ENCODE measurements at places on chromosomes 7 and 10. TPM values are rescaled to one million over a fixed set of nuclear protein-coding genes. Genes with fewer than 3 reads are reported as not detected.
A peak's percentile ranks its signal among the peaks of the same experiment; 100 is the strongest.

Gene UCN3
- 0.19 TPM for total RNA-seq

Gene PRSS2
- 1.8 TPM for total RNA-seq

Gene SH3PXD2A
- total RNA-seq = 3.8 TPM

Gene FAM131B
- 0.47 TPM for total RNA-seq

Gene MUC3A
- total RNA-seq = 1.4 TPM

Gene APBB1IP
- total RNA-seq = 46.2 TPM

Gene SLC26A3
- 0.09 TPM for total RNA-seq

Gene DYNC1I1
- total RNA-seq = 2.5 TPM

Gene MUC12
- total RNA-seq = 0.57 TPM

Gene PON3
- 3.2 TPM for total RNA-seq

Gene EN2
- under 0.01 TPM for total RNA-seq

Gene SRRM3
- 0.05 TPM for total RNA-seq

Gene OPN1SW
- not detected for total RNA-seq

Gene STEAP4
- 0.38 TPM for total RNA-seq

Gene AQP1
- 18.4 TPM for total RNA-seq

Gene SPDYE9
- not detected for total RNA-seq

GRCh38 chr7:131501930-131502685 lies 54.3 kb downstream of the PODXL start:
- no peak for DNase-seq
- H3K4me3 ChIP-seq = no peak overlapping the region
- peaks cover 11% of the 10 kb centered on the region for H3K36me3 ChIP-seq
- no peaks in the 10 kb centered on the region for H3K27me3 ChIP-seq
- H3K4me1 ChIP-seq = no peaks in the 10 kb centered on the region
- H3K27ac ChIP-seq = no peak overlapping the region

- no peak overlapping the region for H3K27ac ChIP-seq
- no peak overlapping the region for H3K4me3 ChIP-seq
- H3K36me3 ChIP-seq = peaks cover 48% of the 10 kb centered on the region
- no peak for DNase-seq
- no peaks in the 10 kb centered on the region for H3K4me1 ChIP-seq
These were observed 134.4 kb downstream of the ZMIZ1 start for GRCh38 chr10:79203014-79203644.

DNA sequence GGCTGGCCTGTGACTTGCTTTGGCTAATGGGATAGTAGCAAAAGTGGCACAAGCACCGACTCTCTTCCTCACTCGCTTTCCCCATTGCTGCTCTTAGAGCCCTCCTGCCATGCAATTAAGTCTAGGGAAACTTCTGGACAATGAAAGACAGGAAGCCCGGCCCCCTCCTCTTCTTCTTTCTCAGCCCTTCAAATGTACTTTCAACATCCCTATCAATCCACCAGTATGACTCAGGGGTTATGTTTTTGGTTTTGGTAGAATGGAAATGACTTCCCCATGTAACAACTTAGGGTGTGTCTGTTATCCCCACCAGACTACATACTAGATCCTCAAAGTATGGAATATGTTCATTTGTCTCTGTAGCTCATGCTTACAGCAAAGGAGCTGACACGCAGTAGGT lies 139.0 kb upstream of the GDF10 start:
- no peak overlapping the region for H3K4me3 ChIP-seq
- no peaks in the 10 kb centered on the region for H3K36me3 ChIP-seq
- DNase-seq = no peak
- H3K27ac ChIP-seq = no peak overlapping the region
- no peaks in the 10 kb centered on the region for H3K27me3 ChIP-seq

GRCh38 chr7:83072576-83073517 lies 89.8 kb downstream of the PCLO start:
- no peak overlapping the region for H3K27ac ChIP-seq
- no peaks in the 10 kb centered on the region for H3K36me3 ChIP-seq
- H3K4me3 ChIP-seq = no peak overlapping the region
- no peaks in the 10 kb centered on the region for H3K4me1 ChIP-seq
- DNase-seq = no peak
- no peaks in the 10 kb centered on the region for H3K27me3 ChIP-seq

- no peaks in the 10 kb centered on the region for H3K4me1 ChIP-seq
- H3K36me3 ChIP-seq = no peaks in the 10 kb centered on the region
- no peak overlapping the region for H3K4me3 ChIP-seq
- no peak overlapping the region for H3K27ac ChIP-seq
- H3K27me3 ChIP-seq = no peaks in the 10 kb centered on the region
These were observed 38.7 kb downstream of the A1CF start for GRCh38 chr10:50846753-50847152.

DNA sequence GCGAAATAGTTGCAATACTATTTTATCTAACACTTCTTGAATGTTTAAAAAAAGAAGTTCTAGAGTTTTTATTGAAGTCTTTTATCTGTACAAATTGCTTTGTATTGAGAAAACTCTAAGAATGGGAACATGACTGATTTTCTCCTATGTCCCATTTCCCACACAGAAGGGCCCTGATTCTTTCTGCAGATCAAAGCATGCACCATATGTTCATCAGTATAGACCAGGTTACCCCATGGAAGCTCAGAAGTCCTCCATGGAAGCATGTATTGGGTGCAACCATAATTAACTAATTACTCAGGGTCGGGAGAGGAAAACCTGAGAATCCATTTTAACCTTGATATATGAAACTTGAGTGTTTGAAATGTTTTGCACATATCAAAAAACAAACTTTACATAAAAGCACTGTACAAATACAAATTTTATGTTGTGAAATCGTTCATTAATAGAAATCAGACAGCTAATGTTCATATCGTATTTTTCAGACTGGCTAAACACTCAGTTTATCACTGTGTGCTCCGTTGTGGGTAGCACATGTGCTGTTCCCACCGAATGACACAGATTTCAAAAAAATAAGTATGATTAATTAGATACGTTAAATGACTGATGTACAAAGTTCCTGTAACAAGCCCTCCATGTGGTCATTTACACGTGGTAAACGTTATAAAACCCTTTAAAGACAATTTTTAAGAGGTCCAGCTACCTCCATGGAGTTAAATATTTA lies 71.5 kb downstream of the PTF1A start:
- DNase-seq = no peak
- no peaks in the 10 kb centered on the region for H3K4me1 ChIP-seq
- no peaks in the 10 kb centered on the region for H3K27me3 ChIP-seq
- no peak overlapping the region for H3K27ac ChIP-seq
- no peak overlapping the region for H3K4me3 ChIP-seq

DNA sequence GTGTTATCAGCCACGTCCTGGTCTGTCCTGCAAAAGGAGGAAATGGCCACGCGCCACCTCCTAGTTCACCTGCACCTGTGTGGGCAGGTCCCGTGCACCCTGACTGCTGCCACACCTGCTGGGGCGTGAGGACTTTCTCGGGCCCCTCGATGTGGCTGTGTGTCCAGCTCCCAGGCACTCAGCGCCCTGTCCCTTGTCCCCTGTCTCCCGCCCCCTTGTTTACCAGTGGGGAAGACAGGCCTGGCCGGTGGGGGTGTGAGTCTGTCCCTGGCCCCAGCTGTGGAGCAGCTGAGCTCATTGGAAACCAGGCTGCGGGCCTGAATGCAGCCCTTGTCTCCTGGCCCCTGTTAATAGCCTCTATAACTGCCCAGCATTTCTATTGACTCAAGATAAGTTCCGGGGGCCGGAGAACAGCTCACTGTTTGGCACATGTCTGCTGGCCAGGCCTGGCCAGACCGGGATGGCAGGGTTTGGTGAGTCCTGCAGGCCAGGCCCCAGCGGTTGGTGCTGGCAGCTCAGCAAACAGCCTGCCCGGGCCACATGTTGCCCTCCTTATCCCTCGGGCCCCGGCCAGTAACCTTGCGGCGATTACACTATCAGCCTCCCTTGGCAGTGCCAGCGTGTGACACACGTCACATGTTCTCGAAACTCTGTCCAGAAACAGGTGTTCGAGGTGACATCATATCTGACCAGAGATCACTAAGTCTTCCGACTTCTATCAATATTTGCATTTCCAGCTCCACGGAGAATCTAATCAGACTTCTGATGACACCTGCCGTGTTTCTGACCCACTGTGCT lies 52.1 kb downstream of the FOXL3 start:
- no peaks in the 10 kb centered on the region for H3K27me3 ChIP-seq
- no peak overlapping the region for H3K4me3 ChIP-seq
- H3K36me3 ChIP-seq = no peaks in the 10 kb centered on the region
- H3K4me1 ChIP-seq = peaks cover 4% of the 10 kb centered on the region
- DNase-seq = no peak

- peak overlapping the region; percentile 40 for H3K4me3 ChIP-seq
- no peaks in the 10 kb centered on the region for H3K27me3 ChIP-seq
- peak; percentile 54 for DNase-seq
- H3K27ac ChIP-seq = peak overlapping the region; percentile 53
- peaks cover 7% of the 10 kb centered on the region for H3K4me1 ChIP-seq
These were observed 35.3 kb downstream of the NET1 start for GRCh38 chr10:5447611-5448071.

DNA sequence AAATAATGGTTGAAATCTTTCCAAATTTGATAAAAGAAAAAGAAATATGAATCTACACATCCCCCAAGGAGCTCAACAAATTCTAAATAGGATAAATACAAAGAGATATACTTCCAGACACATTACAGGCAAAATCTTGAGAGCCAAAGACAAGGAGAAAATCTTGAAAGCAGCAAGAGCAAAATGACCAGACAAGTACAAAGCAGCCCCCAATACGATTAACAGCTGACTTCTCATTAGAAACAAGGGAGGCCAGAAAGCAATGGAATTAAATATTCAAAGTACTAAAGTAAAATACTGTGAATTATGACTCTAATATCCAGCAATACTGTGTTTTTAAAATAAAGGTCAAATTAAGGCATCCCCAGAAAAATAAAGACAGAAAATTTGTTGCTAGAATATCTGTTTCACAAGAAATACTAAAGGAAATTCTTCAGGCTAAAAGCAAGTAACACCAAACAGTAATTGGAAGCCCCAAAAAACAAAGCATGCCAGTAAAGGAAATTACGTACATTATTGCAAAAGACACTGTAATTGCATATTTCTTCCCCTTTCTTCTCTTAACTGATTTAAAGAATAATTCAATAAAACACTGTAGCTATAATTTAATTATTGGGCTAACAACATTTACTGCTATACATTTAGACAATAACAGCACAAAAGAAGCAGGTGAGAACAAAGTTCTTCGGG lies 36.4 kb downstream of the ZNF438 start:
- no peak for DNase-seq
- H3K27me3 ChIP-seq = no peaks in the 10 kb centered on the region
- H3K27ac ChIP-seq = no peak overlapping the region
- H3K4me3 ChIP-seq = no peak overlapping the region
- no peaks in the 10 kb centered on the region for H3K36me3 ChIP-seq

- no peaks in the 10 kb centered on the region for H3K36me3 ChIP-seq
- H3K27ac ChIP-seq = no peak overlapping the region
- H3K4me3 ChIP-seq = no peak overlapping the region
These were observed 300.0 kb upstream of the FZD8 start for GRCh38 chr10:35942057-35942456.

GRCh38 chr7:1494447-1494846 lies 9.7 kb downstream of the INTS1 start:
- peaks cover 87% of the 10 kb centered on the region for H3K36me3 ChIP-seq
- no peaks in the 10 kb centered on the region for H3K27me3 ChIP-seq
- no peaks in the 10 kb centered on the region for H3K4me1 ChIP-seq
- no peak overlapping the region for H3K27ac ChIP-seq
- no peak for DNase-seq
- H3K4me3 ChIP-seq = no peak overlapping the region

- H3K4me1 ChIP-seq = no peaks in the 10 kb centered on the region
- H3K27ac ChIP-seq = no peak overlapping the region
- H3K4me3 ChIP-seq = no peak overlapping the region
- no peaks in the 10 kb centered on the region for H3K36me3 ChIP-seq
These were observed 99.6 kb downstream of the DNAH11 start for GRCh38 chr7:21642422-21642821.

- no peak overlapping the region for H3K27ac ChIP-seq
- no peaks in the 10 kb centered on the region for H3K27me3 ChIP-seq
- H3K4me1 ChIP-seq = peaks cover 86% of the 10 kb centered on the region
- no peak for DNase-seq
- H3K36me3 ChIP-seq = peaks cover 63% of the 10 kb centered on the region
- no peak overlapping the region for H3K4me3 ChIP-seq
These were observed 53.2 kb downstream of the FAM53B start for GRCh38 chr10:124691002-124691401.

- no peak for DNase-seq
- H3K36me3 ChIP-seq = peaks cover 18% of the 10 kb centered on the region
- no peak overlapping the region for H3K4me3 ChIP-seq
- no peaks in the 10 kb centered on the region for H3K27me3 ChIP-seq
These were observed 7.9 kb downstream of the GTF2I start for GRCh38 chr7:74665296-74665938.

DNA sequence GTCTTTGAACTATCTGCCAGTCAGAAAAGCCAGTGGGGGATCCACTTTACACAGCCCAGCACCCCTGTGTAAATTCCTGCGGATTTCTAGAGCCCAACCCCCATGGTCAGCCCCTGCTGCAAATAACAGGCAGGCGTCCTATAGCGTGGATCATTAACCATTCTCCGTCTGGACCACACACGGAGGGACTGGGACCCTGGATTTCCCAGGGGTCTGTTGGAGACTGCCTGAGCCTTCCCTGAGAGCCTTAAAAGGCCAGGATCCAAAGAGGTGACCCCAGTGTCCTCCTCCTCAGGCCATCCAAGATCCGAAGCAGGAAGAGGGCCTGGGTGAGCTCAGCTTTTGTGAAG lies 11.2 kb upstream of the GRID1 start:
- H3K4me1 ChIP-seq = peaks cover 3% of the 10 kb centered on the region
- no peak overlapping the region for H3K27ac ChIP-seq
- peaks cover 54% of the 10 kb centered on the region for H3K27me3 ChIP-seq
- no peaks in the 10 kb centered on the region for H3K36me3 ChIP-seq
- no peak overlapping the region for H3K4me3 ChIP-seq
- no peak for DNase-seq

- H3K27ac ChIP-seq = no peak overlapping the region
- H3K36me3 ChIP-seq = no peaks in the 10 kb centered on the region
- no peaks in the 10 kb centered on the region for H3K27me3 ChIP-seq
These were observed 241.9 kb upstream of the LRGUK start for GRCh38 chr7:133885213-133885612.

DNA sequence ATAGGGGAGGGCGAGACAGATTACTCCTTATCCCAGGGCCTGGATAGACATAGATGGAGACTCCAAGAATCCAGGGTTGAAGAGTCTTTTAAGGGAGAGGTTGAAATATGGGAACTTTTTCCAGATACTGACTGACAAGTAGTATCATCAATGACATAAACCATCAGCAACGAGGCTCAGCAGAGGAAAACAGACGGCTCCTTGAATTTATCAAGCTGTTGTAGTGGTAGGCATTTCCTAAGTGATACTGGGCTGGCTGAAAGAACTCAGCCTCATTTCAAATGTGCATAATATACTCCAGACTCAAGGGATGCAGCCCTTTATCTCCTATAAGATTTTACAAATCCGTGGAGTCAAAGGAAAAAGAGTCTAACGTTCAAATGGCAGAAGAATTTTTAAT lies 150.5 kb downstream of the FANK1 start:
- DNase-seq = no peak
- no peak overlapping the region for H3K27ac ChIP-seq
- H3K4me3 ChIP-seq = no peak overlapping the region
- no peaks in the 10 kb centered on the region for H3K27me3 ChIP-seq
- H3K4me1 ChIP-seq = peaks cover 4% of the 10 kb centered on the region

GRCh38 chr10:71250842-71251241 lies 38.5 kb downstream of the UNC5B start:
- no peaks in the 10 kb centered on the region for H3K4me1 ChIP-seq
- DNase-seq = no peak
- no peak overlapping the region for H3K27ac ChIP-seq
- no peak overlapping the region for H3K4me3 ChIP-seq
- H3K27me3 ChIP-seq = no peaks in the 10 kb centered on the region

GRCh38 chr10:63611078-63611477 lies 89.9 kb downstream of the REEP3 start:
- no peak for DNase-seq
- no peak overlapping the region for H3K27ac ChIP-seq
- H3K4me3 ChIP-seq = no peak overlapping the region
- peaks cover 2% of the 10 kb centered on the region for H3K36me3 ChIP-seq

Measured in thymus (tissue), 14 donors.